Cardiac muscle cell (in vitro differentiated cells and primary cell): ENCODE measurements at places on chromosomes 11 and 22. TPM values are rescaled to one million over a fixed set of nuclear protein-coding genes. Genes with fewer than 3 reads are reported as not detected.

DNA sequence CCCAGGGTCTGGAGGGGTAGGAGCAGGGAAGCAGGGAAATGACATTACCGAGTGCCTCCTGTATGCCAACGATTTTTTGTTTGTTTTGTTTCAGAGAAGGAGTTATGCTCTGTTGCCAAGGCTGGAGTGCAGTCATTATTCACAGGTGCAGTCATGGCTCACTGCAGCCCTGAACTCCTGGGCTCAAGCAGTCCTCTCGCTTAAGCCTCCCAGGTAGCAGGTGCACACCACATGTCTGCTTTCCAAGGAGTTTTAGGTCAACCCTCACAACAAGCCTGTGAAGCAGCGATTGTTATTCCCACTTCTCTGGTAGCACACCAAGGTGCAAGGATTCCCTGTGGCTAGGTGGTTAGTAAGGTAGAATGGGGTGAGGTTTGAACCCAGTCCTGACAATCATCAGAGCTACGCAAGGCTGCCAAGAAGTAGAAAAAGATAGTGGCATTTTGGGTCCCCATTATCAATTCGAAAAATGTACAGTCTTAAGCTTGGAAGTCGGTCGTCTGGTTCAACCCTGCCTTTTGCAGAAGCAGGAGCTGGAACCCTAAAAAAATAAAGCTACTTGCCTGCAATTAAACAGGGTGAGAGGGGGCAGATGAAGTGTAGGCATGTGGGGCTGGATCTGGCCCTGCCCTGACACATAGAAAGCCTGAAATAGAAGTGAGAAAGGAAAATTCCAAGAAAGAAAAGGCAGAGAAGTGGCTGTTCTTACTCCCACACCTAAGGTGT is 9.1 kb downstream of the UCP3 start:
- H3K27ac ChIP-seq, result no peak overlapping the region
- no peak for DNase-seq
- no peaks in the 10 kb centered on the region for H3K27me3 ChIP-seq

Gene ART1
- total RNA-seq, result 0.30 and 0.60 TPM in 2 replicates

- H3K27ac ChIP-seq, result peak overlapping the region; percentile 98
- no peak overlapping the region for H3K4me3 ChIP-seq
These were observed 14.4 kb downstream of the BCL9L start for GRCh38 chr11:118911113-118911879.

GRCh38 chr11:101445761-101446160 is 138.0 kb downstream of the TRPC6 start:
- no peak for DNase-seq
- no peaks in the 10 kb centered on the region for H3K36me3 ChIP-seq

Gene DDI1
- not detected in 2 replicates for total RNA-seq

Gene PATE4
- total RNA-seq, result not detected in 2 replicates

Gene PARVG
- total RNA-seq, result 0.33 TPM in 1 of 2 replicates, not detected in the other

GRCh38 chr22:34102633-34103032 is 182.4 kb upstream of the LARGE1 start:
- H3K27me3 ChIP-seq, result peaks cover 5% of the 10 kb centered on the region
- H3K27ac ChIP-seq, result no peak overlapping the region
- H3K4me1 ChIP-seq, result no peaks in the 10 kb centered on the region
- H3K4me3 ChIP-seq, result no peak overlapping the region
- no peaks in the 10 kb centered on the region for H3K36me3 ChIP-seq

DNA sequence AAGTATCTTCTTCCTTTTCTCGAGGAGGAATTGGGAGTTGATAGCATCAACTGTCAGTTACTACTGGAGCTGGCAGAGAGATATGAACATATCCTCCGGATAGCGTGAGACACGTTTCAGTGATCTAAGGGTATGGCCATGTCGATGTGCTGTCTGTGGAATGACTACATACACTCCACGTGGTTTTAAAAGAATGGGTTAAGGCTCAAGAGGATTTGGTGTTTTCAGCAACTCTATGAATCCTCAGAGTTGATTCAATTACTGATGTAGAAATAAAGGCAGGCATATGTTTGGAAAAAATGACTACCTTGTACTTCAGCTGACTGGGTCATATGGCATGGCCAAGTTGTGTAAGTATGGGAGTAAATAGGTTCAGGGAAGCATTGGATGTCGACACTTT is 22.9 kb downstream of the MMP13 start:
- H3K4me1 ChIP-seq, result peaks cover 5% of the 10 kb centered on the region
- H3K27me3 ChIP-seq, result peaks cover 9% of the 10 kb centered on the region
- no peaks in the 10 kb centered on the region for H3K36me3 ChIP-seq
- H3K4me3 ChIP-seq, result no peak overlapping the region

DNA sequence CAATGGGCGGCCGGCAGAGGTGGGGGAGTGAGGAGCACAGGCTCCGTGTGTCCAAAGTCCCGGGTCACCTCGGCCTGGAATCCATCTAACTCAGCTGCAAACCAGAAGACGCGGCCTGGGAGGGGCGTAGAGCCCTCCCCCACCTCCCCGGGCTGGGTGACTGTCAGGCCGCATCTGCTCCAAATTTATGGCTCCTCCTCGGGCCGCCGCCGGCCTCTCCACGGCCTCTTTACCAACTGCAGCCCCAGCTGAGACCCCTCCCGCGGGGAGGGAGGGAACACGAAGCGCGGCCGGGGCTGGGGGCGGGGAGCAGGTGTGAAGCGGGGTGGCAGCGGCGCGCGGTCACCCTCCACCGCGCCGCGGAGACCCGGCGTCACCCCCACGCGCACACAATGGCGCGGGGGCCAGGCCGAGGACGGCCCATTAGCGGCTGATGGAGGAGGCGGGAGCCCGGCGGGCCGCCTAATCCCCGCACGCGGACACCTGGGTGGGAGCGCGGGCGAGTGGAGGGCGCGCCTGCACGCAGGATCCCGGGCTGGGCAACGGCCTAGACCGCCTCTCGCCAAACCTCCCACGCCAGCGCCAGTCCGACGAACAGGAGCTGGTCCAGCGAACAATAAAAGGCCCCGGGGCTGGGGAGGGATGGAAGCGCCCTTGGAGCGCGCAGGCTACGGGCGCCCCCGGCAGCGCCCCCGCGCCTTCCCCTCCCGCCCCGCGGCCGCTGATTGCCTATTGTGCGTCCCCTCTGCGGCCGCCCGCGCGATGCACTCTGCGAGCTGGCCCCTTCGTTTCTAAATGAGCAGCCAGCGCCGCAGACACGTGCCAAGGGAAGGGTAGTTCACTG is 25.9 kb upstream of the ROBO3 start:
- H3K27ac ChIP-seq, result no peak overlapping the region
- H3K4me1 ChIP-seq, result no peaks in the 10 kb centered on the region
- DNase-seq, result no peak
- peaks cover 90% of the 10 kb centered on the region for H3K27me3 ChIP-seq

DNA sequence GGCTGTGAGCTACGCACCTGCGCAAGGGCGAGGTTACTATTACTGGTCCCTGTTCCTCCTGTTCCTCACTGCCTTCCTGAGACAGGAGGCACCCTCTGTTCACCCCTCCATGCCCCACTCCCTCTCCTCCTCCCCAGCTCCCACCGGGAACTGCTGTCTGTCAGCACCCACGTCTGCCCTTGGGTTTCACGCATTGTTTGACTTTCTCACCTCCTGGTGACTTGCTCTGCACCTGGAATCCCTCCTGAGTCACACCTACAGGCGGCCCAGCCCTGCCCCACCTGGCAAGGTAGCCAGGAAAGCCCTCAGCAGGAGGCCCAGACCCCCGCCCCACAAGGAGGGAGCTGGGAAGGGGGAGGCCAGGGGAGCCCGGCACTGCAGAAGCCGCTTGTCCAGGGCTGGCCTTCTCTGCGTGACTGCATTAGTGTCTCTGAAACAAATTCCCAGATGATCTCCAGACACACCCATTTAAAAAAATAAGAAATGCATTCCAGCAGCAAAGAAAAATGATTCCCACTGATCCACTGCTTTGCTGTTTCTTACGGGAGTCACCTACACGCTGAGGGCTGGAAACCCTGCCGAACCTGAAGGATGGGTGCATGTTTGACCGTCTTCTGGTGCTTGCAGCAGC is 86.4 kb downstream of the CELSR1 start:
- H3K27ac ChIP-seq, result no peak overlapping the region
- H3K36me3 ChIP-seq, result no peaks in the 10 kb centered on the region
- H3K27me3 ChIP-seq, result no peaks in the 10 kb centered on the region
- H3K4me3 ChIP-seq, result no peak overlapping the region
- H3K4me1 ChIP-seq, result peaks cover 7% of the 10 kb centered on the region

DNA sequence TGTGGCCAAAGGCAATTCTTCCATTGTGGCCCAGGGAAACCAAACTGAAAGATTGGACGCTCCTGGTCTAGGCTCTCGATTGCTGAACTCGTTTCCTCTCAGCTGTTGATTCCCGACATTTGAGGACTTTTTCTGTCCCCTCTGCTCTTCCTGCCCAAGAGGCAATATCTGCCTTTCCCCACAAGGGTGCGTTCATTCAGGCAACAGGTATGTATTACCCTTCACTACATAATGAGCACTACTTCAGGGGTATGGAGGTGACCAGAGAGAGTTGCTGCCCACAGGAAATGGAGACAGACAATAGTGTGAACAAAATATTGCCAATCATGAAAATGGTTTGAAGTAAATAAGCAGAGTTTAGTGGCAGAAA is 8.2 kb downstream of the PTH start:
- H3K4me1 ChIP-seq, result no peaks in the 10 kb centered on the region
- H3K27ac ChIP-seq, result no peak overlapping the region
- no peaks in the 10 kb centered on the region for H3K27me3 ChIP-seq
- peak; percentile 27 for DNase-seq
- H3K4me3 ChIP-seq, result no peak overlapping the region
- no peaks in the 10 kb centered on the region for H3K36me3 ChIP-seq

Gene LRRC32
- 15.9 and 21.8 TPM in 2 replicates for total RNA-seq

Gene TRIM6
- total RNA-seq, result 5.5 and 11.4 TPM in 2 replicates

DNA sequence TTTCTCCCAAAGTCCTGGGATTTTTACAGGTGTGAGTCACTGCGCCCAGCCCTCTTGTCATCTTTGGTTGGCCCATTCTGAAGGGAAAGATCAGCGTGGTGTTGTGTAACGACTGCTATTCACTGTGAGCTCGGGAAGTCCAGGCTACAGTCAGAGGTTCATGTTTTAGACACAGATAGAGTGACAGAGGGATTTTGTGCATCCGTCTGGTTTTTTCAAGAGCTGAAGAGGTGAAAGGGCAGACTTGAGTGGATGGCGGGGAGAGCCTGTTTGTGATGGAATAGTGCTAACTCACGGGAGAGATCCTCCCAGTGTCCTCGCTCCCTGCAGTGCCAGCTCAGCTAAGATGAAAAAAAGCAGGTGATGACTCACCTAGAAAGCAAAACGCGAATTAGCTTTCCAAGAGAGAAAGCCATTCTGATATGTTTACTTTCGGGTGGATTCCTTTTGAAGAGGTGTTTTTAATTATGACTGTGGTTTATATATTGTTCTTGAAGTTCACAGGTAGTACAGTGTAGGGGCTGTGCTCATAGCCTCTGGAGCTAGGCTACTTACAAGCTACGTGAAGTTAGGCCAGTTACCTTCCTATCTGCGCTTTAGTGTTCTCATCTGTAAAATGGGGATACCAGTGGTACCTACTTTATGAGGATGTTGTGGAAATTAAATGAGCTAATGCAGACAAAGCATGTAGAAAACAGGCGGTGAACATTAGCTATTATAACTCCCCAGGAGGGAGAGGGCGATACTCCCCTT is 67.2 kb downstream of the C11orf91 start:
- no peaks in the 10 kb centered on the region for H3K27me3 ChIP-seq
- H3K36me3 ChIP-seq, result no peaks in the 10 kb centered on the region
- no peaks in the 10 kb centered on the region for H3K4me1 ChIP-seq

DNA sequence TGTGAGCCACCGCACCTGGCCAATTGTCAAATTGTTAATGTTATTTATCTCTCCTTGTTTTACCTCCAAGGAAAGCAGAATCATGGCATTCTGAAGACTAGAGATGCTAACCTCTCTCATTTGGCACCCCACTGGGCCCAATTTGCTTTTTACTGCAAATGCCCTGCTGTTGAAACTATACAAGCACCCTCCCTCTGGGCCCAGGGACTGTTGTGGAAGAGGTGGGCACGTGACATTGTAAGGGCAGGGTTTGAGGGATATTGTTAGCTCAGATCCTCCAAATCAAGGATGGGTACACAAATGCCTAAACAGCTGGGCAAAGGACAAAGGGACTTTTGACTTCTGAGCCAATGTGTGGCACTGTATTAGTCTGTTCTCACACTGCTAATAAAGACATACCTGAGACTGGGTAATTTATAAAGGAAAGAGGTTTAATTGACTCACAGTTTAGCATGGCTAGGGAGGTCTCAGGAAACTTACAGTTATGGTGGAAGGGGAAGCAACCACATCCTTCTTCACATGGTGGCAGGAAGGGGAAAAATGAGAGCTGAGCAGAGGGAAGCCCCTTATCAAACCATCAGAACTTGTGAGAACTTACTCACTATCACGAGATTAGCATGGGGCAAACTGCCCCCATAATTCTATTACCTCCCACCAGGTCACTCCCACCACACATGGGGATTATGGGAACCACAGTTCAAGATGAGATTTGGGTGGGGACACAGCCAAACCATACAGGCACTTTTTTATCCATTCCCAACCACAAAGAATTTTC is 6.5 kb upstream of the ALDH3B2 start:
- no peak for DNase-seq
- H3K27ac ChIP-seq, result no peak overlapping the region
- H3K4me1 ChIP-seq, result peaks cover 17% of the 10 kb centered on the region
- H3K36me3 ChIP-seq, result no peaks in the 10 kb centered on the region

DNA sequence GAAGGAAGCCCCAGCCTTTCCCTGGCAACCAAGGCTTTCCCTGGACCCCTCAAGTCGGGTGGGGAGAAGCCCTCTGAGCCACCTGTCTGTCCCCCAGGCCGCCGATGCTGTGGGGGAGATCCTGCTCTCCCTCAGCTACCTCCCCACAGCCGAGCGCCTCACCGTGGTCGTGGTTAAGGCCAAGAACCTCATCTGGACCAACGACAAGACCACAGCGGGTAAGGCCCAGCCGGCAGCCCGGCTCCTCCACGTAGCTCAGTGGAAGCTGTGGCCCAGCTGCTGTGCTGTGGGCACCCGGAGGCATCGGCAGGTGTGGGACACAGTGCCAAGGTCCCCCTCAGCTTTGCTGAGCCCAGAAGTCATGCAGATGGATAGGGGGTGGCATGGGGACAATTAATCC is 12.2 kb upstream of the RHOD start:
- H3K27ac ChIP-seq, result no peak overlapping the region
- no peak for DNase-seq
- no peaks in the 10 kb centered on the region for H3K27me3 ChIP-seq
